CD4-positive, alpha-beta T cell treated with Interleukin-2 at 100 ng/mL for 4 hours (primary cell): ENCODE measurements at places on chromosomes 5 and 9.

GRCh38 chr5:93741136-93741811 is at the start of gene POU5F2:
TSS of gene POU5F2 (minus strand) at chr5:93741600. CDS start at chr5:93741563, 37 bp downstream.
- DNase-seq = no peak

GRCh38 chr5:158857976-158858375 is 241.7 kb downstream of the EBF1 start:
- no peak for DNase-seq

DNA sequence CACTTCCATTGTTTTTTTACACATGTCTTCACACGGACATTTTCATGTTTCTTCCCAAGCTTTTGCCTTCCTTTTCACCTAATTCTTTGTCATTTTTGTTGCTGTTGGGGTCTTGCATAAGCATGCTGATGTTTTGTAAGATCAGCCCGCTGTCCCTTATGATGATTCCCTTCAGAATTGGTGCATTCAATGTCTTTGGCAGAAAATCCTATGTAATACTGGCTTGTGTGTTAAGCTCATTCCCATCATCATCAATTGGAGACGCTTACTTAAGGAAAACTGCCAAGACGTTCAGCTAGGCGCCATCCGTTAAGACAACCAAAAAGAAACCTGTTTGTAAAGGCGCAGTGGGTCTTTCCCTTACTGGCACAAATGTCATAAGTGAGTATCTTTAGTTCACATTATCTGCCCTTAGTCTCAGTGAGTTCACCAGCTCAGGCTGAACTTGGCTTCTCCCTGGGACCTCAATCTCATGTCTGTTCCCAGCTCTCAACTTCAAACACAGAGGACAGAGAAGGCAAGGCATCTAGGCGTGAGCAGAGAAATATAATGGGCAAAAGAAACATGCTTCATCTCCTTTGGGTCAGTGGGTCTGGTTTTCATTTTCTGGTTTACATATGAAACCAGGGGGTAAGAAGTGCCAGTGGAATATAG is 97.9 kb downstream of the EFNA5 start:
- no peak for DNase-seq

DNA sequence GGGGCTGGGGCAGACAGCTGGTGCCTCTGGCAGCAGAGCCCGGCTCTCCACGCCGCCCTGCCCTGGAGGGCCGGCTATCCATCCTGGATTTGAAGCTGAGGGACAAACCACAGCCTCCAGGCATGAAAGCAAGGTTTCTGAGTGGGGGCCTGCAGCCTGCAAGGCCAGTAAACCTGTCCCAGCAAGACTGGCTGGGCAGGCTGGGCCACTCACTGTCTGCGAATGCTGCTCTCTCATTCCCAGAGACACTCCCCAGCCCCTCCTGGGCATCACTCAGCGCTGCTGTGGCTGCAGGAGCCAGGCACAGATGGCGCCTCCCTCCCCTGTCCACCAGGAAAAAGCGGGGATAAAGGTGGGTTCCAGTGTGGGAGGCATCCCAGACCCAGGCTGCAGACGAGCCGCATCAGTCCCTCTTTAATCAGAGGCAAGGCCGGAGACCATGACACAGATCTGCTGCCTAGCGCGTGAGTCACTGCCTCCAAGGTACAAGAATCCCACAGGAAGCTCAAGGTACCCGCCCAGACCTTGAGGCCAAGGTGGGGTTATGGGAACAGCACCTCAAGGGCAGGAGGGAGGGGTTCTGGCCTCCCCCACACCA is 118.0 kb downstream of the VAV2 start:
- DNase-seq = no peak

GRCh38 chr5:88826646-88827585 is 56.1 kb downstream of the MEF2C start:
- DNase-seq = peak; percentile 14
